ENCODE measurements at places on chromosomes 6 and 20.

DNA sequence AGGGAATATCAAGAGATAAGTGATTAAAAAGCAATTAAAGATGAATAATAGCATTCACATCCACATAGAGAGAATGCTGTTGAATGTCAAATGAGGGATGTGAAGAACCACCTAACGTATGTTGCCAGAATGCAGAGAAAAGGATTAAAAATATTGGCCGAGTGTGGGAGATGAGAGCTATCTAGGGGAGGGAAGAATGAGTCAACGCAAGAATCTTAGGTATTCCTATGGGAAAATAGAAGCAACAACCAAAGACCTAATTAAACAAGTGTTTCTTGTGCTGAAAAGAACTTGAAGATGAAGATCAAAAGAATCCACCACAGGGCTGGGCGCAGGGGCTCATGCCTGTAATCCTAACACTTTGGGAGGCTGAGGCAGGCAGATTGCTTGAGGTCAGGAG is 12.2 kb upstream of the RSPH3 start:
- DNase-seq: no peak

DNA sequence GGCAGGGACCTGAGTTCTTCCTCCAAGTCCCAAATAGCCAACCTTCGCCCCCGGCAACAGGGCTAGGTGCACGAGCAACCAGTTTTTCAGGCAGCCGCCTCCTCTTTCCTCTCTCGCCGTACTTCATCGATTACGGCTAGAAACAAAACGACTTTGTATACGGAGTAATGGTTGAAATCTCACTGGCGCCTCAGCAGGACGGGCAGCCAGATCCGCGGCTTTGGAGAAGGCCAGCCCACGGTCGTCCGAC is 333 bp upstream of the SMIM13 start:
- no peak for DNase-seq

- DNase-seq: no peak
Observed at GRCh38 chr6:16320533-16321340, 82.3 kb downstream of the GMPR start.

DNA sequence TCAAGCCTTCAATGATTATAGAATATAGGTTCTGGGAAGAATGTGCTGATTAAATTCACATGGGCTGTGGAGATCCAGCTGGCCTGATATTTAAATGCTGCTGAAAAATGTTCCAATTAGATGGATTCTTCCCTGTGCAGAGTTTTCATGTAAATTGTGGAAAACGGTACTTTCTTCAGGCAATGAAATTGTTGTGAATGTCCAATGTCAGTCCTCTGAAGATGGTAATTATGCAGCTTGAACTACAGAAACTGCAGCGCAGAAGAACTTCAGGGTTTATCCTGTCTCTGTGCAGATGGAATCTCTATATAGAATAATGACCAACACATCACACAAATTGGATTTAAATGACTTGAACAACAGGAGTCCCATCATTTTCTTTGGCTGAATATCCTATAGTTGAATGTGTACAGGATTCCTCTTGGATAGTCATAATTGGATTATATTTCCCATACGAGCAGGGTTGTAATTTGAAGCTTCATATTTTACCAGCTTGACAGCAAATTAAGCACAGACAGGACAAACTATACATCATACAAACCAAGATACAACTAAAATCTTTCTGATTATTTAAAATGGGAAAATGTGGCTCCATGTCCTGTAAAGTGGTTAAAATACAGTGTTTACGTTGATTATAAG is 82.3 kb downstream of the CAP2 start:
- no peak for DNase-seq

GRCh38 chr6:101116337-101116736 is 235.2 kb upstream of the ASCC3 start:
- no peak for DNase-seq

- no peak for DNase-seq
Observed at GRCh38 chr6:143150281-143150680, 89.6 kb downstream of the AIG1 start.

GRCh38 chr20:38392356-38392755 is 42.8 kb downstream of the SNHG17 start:
- no peak for DNase-seq

GRCh38 chr6:142443102-142443501 is 141.3 kb downstream of the ADGRG6 start:
- no peak for DNase-seq

DNA sequence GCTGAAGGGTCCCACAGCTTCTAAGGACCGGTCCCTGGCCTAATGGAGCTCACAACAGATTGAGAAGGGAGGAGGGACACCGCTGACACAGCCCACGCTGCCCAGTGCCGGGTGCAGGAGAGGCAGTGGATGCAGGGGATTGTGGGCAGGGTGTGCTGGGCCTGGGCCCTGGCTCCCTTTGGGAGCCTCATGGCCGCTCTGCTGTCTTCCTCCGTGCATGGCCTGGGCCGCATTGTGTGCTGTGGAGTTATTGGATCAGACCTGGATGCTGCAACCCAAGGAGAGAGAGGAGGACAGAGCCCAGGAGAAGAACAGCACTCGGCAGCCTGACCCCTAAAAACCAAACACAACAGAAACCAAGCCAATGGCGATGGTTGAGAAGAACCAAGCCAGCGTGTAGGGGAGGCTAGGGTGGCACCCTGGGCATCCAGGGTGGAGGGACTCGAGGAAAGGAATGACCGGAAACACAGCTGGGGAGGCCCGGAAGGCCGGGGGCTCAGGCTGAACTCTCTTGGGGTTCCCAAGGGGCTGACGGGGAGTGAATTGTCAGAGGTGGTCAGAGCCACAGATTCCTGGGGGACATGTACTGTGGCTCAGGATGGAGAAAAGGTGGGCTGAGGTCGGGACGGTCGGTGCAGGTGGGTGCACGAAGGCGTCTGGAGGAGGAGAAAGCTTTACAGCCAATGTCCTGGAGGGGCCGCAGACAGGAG is 41.0 kb downstream of the ERMARD start:
- no peak for DNase-seq

DNA sequence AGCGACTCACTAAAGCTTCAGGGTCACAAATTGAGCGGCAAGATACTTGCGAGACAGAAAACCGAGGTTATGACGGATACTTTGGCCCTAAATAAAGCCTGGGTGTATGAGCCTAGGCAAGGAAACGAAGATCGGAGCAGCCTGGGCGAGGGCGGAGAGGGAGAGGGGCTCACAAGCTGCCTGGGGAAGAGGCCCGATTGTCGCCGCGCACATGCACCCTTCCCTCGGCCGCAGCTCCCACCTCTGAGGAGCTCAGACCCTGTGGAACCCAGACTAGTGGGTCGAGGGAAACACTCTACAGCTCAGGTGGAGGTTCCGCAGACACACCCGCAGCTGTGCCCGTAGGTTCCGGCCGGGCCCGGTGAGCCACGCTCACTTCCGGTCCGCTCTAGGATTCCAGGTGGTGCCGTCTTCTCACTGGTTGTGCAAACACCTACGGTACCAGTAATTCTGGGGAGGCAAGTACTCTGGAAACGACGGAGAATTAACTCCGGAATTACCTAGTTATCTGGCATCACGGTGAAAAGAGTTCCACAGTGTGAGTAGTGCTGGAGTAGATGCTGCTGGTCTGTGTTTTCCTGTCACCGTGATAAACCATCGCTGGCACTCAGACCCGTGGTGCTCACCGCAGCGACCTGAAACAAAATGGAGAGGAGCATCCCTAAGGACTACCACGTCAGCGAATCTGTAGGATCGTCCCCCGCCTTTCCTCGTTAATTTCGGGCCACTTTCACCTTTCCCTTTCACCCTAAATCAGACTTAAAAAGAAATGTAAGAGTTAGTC is 61.5 kb downstream of the GPX5 start:
- peak; percentile 39 for DNase-seq

- DNase-seq: no peak
Observed at GRCh38 chr6:87710090-87710489, 8.1 kb upstream of the AKIRIN2 start.

DNA sequence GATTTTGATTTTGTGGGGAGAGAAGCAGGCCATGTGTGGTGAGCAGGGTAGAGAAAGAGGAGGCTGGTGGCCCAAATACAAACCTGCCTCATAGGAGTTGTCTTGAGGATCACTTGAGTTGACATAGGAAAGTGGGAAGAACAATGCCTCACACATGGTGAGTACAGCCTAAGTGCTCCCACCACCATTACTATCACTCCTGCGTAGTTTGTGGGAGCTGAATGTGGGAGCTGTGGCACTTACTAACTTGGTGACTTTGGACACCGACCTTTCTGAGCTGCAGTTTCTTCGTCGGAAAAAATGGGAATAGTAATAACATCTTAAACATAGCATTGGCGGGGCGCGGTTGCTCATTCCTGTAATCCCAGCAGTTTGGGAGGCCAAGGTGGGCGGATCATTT is 25.5 kb upstream of the SERINC3 start:
- no peak for DNase-seq

- no peak for DNase-seq
Observed at GRCh38 chr20:54339093-54339492, 131.2 kb downstream of the PFDN4 start.

GRCh38 chr6:148746363-148747144 is at the start of gene UST:
Gene UST, plus strand, starts transcription at chr6:148747030. Its CDS starts 401 bp downstream, at chr6:148747431.
- DNase-seq: peak; percentile 47

DNA sequence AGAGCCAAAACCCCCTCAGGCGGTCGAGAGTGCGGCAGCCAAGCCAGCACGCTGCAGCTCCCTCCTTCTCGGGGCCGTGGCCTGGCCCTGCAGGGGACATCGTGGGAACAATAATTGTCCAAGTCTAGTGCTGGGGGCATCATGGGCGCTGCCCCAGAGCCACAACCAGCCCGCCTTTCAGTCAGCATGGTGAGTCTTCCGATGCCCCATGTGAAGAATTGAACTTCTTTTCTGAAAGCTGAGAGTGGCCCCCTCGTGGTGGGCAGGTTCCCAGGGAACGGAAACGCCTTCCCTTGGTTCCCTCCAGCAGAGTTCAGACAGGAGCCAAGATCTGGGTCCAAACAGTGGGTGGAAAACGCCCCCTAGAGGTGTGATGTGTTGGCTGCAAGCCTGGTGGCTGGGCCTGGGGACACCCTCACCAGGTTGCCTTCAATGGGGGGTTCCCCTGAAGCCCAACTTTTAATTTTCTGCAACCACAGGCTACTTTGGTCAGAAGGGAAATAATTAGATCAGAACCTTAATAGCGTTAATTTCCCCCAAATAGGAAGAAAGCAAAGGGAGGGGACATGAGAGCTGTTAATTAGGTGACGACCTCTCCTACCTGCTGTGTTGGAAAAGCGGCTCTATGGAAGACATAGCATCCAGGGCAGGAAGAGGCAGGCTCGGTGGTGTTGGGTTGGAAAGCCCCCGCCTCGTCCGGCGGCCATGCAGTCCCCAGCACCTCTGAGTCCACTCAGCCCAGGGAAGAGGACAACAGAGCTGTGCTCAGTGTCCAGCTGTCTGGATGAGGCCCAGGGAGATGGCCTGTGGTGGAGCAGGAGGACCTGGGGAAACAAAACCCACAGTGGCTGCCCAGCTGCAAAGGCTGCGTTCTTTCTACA is 4.7 kb upstream of the MRGBP start:
- DNase-seq: peak; percentile 60
